ENCODE measurements at places on chromosomes 16 and 17.

DNA sequence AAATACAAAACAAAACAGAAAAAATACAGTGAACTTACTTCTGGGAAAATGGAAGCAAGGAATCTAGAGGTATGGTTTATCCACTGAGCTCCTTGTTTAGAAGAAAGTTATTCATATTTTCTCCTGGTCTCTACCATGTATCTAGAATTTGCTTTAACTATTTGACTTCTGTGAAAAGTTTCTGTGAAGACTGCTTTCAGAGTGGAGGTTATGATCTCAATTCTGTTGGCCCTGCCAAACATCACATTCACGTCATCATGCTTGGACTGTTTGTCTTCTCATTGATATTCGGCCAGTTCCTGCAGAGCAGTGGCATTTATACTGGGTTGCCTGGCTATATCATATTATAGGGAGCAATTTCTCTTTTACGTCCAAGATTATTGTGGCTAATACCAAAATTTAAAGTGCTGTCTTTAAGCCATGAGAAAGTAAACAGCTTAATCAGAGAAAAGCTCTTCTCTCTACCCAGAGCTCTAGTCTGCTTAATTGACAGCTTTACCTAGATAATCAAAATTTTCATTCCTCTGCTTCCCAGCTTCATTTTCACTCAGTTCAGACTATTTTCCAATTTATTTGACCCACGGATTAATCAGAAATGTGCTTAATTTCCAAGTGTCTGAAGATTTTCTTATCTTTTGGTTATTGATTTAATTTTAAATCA is at the start of gene ABCA8:
TSS of gene ABCA8 (minus strand) at position 212 of the 661 bp plus-strand sequence. CDS start 13,358 bp downstream, outside the sequence.
- DNase-seq = no peak

- no peak for DNase-seq
Observed at GRCh38 chr17:10025976-10026901, 121.2 kb upstream of the RCVRN start.

DNA sequence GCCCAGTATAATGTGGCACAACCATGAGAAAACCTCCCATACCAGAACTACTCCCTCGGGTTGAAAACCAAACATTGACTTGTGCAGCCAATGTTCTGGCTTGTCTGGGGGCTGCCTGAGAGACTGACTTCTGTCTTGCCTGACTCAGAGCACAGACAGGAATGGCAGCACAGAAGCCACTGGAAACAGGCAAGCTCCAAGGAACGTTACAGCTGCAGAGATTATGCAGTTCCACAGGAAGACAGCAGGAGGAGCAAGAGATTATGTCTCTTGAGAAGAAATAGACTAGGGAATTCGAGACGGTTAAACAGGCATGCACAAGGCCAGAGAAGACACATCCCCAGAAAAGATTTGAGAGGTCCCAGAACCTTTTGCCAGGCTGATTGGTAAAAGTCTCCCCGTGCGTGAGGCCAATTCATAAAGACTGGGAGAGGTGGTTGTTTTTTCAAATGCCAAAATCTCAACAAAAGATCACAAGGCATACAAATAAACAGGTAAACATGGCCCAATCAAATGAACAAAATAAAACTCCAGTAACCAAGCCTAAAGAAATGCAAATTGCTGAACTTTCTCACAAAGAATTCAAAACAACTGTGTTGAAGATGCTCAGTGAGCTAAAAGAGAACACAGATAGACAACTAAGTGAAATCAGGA is 90.6 kb upstream of the CDH5 start:
- peak; percentile 77 for DNase-seq

DNA sequence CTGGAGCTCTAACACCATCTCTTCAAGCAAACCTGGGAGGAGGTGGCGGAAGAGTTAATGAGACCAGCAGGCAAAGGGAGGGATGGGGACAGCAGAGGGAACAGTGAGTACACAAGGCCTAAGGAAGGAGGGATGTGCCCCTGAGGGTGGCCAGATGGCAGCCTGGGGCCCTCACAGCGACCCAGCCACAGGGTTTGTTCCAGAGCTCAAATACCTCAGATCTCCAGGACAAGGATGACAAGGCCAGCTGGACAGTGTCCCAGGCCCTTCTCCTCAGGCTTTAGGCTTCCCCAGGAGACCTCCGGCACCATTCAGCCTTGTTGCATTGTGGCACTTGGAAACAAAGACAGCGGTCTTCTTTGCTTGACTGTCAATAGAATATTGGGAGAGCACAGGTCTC is 14.9 kb downstream of the CDIP1 start:
- no peak for DNase-seq

DNA sequence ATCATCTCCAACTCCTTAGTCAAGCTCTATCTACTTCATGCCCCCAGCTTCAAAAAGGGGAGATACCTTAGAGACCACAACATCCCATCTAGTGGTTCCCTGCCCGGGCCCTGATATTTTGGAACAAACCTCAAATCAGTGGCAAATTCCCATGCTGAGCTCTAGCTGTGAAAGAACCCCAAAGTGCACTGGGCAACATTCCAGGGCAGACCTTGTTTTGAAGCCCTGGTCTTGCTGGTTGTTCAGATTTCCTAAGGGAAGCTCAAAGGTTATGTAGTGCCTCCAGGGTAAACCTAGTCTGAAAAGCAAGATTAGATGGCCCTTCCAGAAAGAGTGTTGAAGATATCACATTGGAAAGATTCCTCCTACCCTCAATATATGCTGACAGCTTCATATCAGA is 16.3 kb downstream of the FAM117A start:
- DNase-seq = no peak

DNA sequence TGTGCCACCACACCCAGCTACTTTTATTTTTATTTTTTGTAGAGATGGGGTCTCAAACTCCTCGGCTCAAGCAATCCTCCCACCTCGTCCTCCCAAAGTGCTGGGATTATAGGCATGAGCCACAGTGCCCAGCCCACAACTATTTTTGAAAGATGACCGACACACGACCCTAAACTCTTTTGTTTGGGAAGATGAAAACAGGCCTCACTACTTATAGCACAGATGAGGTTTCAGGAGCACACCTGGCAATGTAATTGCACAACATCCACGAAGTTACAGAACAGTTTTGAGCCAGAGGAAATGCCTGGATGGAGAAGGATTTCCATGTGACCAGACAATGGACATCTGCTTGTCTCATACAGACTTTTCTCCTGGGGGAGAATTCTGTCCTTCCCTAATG is 43.4 kb upstream of the PRSS54 start:
- no peak for DNase-seq

GRCh38 chr16:46743232-46743719 is 4.9 kb downstream of the MYLK3 start:
- peak; percentile 74 for DNase-seq

DNA sequence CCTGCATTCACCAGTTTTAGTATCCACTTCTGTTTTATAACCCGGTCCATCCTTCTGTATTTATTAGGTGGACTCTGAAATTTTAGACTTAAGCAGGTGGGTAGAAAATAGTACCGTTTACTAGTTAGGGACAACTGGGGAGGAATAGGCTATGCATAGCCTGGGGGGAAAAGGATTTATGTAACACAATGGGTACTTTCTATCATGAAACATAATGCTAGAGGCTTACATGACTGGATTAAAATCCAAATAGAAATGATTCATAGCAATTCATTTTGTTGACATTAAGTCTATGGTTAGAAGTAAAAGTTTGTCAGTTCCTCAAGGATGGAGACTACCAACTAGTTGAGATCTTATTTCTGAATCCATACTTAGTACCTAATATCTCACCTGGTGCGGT is 18.6 kb downstream of the GAN start:
- DNase-seq = no peak

DNA sequence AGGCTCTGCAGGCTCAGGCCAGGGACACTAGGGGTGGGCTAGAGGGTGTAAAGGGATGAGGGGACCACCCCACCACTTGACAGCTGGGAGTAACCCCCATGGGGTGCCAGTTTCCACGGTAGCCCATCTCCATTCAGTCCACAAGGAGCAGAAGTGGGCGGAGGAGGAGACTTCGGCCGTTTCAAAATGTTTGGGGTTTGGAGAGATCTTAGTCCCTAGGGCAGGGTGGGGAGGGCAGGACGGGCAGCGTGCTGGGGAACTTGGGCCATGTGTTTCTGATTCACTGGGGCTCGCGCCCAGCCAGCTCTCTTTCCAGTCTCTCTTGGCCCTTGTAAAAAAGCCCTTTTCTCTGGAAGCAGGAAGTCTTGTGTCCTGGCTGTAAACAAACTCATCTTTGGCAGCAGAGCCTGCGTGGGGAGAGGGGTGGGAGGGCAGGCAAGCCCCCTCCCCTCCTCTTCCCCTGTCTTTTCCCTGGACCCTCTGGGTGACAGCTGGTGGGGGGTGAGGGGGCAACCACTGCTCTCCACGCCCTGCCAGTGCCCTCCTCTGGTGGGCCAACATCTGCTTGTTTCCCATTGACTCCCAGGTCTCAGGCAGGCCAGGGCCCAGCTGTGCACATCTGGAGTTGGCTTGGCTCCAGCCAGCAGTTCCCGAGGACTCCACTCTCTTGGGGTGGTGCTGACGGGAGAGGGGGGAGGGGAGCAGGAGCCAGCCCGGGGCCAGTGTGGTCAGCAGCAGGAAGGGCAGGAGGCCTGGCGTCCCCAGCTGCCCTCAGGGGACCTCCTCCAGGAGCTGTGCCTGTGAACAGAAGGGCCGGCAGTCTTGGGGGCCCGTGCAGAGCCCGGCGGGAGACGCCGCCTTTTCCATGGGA is 8.1 kb downstream of the CYGB start:
- peak; percentile 92 for DNase-seq

DNA sequence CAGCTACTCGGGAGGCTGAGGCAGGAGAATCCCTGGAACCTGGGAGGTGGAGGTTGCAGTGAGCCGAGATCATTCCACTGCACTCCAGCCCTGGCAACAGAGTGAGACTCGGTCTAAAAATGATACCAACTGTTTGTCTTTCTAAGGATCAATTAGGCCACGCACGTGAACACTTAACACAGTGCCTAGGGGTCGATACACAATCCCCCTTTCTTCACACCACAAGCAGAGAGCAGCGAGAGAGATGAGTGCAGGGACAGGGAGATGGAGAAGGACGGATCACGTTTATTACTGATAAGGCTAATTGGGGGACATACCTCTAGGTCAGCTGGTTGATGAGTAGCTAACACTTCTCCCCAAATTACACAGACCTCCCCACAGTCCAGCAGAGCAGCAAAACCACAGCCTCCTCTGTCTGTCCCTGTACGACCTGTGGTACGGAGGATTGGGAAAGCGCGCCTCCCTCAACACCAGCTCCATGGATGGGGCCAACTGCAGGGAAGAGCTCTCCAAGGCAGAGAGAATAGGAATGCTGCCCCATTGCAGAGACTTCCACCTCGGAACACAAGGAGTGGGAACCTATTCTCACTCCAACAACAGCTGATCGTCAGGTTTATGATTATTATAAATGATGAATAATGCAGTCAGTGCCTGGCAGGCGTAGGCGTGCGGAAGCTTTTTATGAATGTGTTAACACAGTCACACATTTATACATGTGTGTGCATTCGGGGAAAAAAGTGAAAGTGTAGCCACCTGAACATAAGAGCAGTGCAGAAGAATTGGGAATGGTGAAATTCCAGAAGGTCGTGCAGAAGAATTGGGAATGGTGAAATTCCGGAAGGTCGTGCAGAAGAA is 155.1 kb downstream of the C16orf95 start:
- no peak for DNase-seq
